ENCODE measurements at places on chromosomes 3 and 15.

- DNase-seq = no peak
Observed at GRCh38 chr15:100131321-100132224, 210.2 kb downstream of the ADAMTS17 start.

DNA sequence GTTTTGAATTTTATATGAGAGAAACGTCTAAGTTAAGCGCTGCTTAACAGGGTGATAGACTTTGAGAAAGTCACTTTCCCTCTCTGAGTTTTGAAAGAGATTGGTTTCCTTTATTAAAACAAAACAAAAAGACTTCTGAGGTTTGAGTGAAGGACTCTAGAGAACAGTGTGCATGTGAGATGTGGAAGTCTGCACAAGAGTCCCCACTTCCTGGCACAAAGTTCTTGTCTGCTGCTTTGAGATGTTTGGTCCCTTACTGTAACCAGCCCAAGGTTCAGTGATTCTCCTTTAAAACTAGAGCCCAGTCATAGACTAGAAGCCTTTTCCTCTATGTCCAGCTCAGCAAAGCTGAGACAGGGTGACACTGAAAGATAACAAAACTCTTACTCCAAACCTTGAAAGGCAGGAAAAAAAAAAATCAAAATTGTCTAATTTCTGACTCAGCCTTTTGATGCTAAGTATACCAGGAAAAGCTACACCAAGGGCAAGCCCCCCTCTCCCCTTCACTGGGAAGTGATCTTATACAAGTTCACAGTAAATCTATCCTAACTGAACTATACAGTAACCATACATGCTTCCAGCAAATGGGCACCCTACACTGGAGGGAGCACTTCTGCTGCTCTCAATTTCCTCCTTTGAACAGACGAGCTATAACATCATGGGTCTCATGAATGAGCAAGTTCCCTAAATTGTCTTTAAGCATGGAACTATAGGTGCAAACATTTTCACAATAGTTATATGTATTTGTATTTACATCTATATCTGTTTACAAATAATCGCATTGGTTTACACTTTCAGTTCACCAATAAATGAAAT, 2.3 kb downstream of the POPDC2 start:
- no peak for DNase-seq

GRCh38 chr15:92118162-92118935, 264.8 kb downstream of the SLCO3A1 start:
- no peak for DNase-seq

- DNase-seq = peak; percentile 61
Observed at GRCh38 chr3:15527031-15527459, 5.5 kb upstream of the COLQ start.

GRCh38 chr3:133994166-133994890, 35.4 kb downstream of the SLCO2A1 start:
- no peak for DNase-seq

DNA sequence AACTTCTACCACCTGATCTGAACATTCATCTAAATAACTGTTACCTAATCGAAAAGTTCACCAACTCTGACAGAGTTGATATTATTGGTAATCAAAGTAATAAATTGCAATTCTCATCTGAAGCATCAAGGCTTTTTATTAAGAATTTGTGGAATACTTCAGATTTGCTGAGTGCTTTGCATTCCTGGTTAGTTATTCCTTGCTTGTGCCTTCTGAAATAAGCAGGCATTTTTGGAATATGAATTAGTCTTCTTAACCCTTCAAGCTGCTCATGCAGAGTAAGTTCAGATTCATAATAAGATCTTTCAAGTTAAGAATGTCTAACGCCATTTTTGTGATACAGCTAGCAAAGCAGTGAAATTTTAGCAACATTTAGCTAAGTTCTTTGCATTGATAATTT, 188.5 kb downstream of the ALCAM start:
- DNase-seq = no peak

GRCh38 chr15:98730860-98731711, 82.7 kb downstream of the IGF1R start:
- no peak for DNase-seq

- DNase-seq = peak; percentile 58
Observed at GRCh38 chr3:151538456-151539393, 77.9 kb upstream of the IGSF10 start.

DNA sequence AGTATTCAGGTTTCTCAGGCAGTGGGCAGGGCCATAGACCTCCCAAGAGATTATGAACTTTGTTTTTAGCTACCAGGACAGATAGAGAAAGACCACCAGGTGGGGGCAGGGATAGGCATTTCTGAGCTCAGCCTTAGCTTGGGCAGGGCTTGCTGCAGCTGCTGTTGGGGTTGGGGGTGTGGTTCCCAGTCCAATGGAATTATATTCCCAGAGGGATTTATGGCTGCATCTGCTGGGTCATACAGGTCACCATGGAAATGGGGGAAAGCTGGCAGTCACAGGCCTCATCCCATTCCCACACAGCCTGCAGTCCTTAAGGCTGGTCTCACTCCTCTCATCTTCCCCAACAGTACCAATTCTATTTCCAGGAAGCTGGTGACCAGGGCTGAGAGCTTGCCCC, 144.6 kb upstream of the ZPLD1 start:
- DNase-seq = no peak

GRCh38 chr15:45333550-45333949, 44.8 kb downstream of the GATM start:
- DNase-seq = peak; percentile 44

- DNase-seq = peak; percentile 22
Observed at GRCh38 chr3:149736175-149736952, 15.9 kb downstream of the COMMD2 start.

GRCh38 chr15:70669006-70669602, 94.3 kb downstream of the UACA start:
- no peak for DNase-seq

- DNase-seq = no peak
Observed at GRCh38 chr3:81869382-81869781, 107.9 kb upstream of the GBE1 start.

GRCh38 chr15:81752546-81752942, 293.3 kb downstream of the MEX3B start:
- peak; percentile 93 for DNase-seq

GRCh38 chr3:171195686-171196085, 169.2 kb upstream of the SLC2A2 start:
- DNase-seq = no peak

- DNase-seq = no peak
Observed at GRCh38 chr3:122646146-122646988, 34.3 kb upstream of the PARP14 start.

DNA sequence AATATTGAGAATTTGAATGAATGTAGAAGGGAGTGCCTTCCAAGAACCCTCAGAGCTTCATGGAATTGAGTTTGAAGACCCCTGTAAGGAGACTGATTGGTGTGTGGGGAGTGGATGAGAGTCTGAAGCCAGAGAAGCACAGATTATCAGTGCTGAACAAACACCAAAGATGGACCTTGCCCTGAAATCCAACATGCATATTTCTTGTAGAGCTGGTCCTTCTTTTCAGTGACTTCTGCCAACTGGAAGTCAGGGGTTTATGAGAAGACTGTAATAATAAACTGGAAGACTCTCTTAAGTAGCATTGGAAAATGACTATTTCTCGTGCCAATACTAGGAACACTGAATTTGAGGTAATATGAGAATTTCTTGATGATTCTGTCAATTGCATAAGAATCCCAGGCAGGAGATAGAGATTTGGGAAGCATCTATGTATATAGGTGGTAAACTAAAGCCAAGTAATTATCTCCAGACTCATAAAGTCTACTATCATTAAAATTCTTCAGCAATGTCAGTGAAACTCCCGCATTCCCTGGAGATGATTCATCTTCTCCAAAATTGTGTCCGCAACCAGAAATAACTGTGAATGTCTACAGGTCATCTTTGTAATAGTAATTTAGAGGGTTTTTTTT, 213.8 kb downstream of the IL5RA start:
- no peak for DNase-seq

DNA sequence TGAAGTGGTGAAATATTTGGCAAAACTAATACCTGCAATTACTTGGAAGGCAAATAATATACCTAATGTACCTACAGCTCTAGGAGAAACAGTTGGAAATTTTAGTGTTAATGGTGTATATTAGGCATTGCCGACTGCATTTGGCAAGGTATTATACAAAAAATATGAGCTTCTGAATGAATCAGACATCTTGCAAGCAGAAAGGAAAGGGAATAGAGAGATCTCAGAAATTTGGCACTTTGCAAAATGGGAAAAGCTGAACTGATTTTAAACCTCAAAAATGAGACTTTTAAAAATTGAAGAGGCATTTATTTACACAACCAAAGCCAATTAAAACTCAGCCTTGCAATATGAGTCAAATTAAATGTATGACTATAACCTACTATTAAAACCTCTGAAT, 40.2 kb upstream of the C15orf61 start:
- no peak for DNase-seq

DNA sequence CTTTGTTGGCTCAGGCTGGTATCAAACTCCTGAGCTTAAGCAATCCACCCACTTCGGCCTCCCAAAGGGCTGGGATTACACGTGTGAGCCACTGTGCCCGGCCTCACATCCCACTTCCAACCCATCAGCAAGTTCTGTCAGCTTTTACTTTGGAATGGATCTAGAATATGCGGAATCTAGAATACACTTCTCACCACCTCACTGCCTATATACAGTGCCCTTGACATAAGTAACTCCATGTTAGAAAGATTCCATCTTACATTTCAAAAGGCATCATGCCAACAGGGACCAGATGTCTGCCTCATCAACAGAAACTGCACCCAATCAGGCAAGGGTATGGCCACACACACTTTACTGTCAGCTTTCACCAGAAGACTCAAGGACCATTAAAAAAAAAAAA, 9.9 kb upstream of the RBSN start:
- no peak for DNase-seq

DNA sequence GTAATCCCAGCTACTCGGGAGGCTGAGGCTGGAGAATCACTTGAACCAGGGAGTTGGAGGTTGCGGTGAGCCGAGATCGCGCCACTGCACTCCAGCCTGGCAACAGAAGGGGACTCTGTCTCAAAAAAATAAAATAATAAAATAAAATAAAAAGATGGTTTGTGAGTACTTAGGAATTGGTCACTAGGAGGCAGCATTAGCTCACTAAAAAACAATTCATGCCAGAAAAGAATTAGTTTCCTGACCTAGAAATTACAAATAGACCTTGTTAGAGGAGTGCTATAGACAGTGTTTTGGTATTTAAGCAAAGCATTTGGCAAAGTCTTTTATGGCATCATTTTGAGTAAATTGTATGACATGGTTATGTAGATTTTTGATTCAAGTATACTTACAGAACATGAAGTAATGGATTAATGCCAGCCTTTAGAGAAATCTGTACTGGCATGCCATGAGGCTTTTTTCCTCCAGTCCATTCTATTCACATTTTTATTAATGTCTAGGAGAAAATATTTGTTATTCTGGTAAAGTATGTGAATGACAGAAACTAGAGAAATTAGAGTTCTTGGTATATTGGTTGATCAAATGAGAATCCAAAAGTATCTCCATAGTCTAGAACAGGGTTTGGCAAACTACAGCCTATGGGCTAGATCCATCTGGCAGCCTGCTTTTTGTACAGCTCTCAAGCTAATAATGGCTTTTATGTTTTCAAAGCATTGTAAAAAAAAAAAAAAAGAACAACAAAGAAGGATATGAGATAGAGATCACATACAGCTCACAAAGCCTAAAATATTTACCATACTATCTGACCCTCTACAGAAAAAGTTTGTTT, 81.6 kb downstream of the LRRC49 start:
- DNase-seq = peak; percentile 36

DNA sequence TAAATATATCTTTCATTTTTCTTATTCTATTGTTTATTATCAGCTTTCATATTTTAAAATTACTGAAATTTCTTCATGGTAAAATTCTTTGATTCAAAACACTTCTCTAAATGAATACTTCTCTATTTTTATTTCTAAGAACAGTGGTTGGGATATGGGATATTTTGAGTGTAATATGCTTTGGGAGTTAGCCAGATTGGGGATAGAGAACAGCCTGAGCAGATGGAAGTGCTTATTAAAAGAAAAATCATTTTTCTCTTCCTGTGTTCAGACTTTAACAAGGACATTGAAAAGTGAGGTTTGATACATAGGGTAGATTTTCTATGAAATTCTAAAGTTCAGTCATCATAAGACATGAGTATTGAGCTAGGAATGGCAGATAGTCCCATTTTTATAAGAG, 84.8 kb downstream of the COL6A5 start:
- peak; percentile 39 for DNase-seq

DNA sequence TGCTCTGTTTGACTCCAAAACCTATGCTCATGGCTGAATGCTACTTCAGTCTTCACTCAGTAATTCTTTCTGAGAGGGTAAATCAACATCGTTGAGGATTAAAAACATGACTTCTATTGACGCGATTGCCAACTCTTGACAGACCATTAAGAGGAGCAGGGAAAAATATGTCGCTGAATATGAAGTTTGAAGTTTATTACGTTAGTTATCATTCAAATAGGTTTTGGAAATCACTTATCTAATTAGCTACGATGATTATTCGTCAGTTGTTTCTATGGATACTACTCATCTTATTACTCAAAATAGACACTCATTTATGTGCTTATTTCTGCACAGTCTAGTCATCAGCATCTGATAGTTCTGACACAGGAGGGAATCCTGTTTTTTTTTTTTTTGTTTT, 279.2 kb upstream of the TBL1XR1 start:
- no peak for DNase-seq

DNA sequence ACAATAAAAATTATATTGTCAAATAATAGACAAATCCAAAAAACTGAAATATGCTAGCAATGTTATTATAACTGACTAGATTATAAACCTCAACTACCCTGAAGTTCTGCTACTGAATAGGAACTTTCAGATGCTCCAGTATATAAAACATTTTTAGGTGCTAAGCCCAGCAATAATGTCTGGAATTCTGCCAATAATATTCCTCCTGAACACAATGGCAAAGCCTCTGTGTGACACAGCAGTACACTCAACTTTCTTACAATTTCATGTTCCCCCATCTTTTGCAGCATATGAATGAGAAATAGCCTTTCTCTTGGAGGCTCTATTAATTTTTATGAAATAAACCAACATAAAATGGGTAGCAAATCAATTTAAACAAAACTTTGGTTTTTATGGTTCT, 29.5 kb downstream of the ATOSA start:
- DNase-seq = no peak

DNA sequence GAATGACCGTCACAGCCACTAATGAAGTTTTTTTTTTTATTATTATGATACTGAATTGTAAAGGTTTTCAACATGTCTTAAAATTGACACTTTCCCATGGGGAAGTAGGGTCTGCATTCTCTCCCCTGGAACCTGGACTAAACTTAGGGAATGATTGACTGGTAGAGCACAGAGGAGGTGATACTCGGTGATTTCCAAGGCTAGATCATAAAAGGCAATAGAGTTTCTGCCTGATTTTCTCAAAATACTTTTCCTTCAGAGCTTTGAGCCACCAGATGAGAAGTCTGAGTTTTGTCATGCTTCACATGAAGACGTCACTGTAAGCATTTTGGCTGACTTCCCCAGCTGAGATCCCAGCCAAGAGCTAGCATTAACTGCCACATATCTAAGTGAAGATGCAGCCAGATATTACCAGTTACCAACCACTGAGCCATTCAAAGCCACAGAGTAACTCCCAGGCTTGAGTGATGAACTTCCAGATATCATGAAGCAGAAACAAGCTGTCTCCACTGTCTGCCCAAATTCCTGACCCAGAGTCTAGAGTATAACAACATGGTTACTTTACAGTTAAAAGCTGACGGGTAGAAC, 105.8 kb downstream of the LSAMP start:
- peak; percentile 38 for DNase-seq
